ENCODE measurements at places on chromosomes 16 and 17.

- DNase-seq, result no peak
Observed at GRCh38 chr16:53984936-53985335, 281.0 kb downstream of the FTO start.

DNA sequence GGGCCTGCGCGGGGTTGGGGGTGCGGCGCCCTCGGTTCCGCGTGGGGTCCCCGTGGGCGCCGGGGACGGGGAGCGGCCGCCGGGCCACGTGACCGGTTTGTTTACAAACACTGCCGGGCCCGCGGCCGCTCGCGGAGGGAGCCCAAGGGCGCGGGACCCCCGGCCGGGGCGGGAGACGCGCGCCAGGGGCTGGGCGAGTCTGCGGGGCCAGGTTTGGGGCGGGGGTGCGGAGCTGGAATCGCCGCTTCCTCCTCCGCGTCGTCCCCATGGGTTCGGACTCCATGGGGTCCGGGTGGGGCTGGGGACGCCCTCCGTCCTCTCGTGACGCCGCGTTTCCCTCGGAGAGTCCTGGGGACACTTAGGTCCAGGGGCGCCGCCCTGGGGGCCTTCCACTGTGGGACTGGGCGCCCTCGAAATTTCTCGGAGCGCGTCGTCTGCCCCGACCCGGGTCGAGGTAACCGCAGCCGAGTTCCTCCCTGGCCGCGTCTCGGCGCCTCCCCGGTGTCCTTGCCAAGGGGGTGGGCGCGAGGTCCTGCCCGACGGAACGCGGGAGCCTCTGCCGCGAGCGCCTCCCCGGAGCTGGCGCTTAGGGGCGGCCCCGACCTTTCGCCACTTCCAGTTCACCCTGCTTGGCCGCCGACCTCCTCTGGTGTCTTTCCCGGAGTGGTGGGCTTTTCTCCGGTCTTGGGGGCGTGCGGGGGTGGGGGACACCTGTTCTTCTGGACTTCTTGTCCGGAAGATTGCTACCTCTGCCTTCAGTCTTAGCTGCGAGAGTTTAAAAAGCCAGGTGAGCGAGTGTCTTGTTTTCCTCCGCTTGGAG, 684 bp downstream of the YPEL2 start:
- no peak for DNase-seq

- no peak for DNase-seq
Observed at GRCh38 chr17:66304304-66305174, 2.1 kb downstream of the PRKCA start.

GRCh38 chr16:28930203-28930602, 1.6 kb upstream of the CD19 start:
- DNase-seq, result no peak
